Caudate nucleus (tissue), 63 donors: ENCODE measurements at places on chromosomes 7 and 10.

DNA sequence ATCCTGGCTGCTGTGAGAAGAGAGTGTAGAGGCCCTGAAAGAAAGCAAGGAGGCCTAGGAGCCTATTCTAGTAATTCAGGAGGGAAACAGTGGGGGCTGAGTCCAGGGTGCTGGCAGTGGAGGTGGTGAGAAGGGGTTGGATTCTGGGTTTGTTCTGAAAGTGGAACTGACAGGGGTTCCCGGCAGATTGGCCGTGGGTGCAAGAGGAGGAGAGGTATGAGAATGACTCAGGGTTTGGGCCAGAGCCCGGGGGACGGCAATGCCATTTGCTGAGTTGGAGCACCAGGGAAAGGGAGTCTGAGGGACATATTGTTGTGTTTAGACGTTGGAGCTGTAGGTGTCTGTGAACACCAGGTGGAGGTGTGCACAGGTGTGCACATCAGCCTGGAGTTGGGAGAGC, 38.5 kb downstream of the NPTX2 start:
- DNase-seq = no peak

GRCh38 chr7:21641546-21641945, 98.7 kb downstream of the DNAH11 start:
- no peak for DNase-seq

DNA sequence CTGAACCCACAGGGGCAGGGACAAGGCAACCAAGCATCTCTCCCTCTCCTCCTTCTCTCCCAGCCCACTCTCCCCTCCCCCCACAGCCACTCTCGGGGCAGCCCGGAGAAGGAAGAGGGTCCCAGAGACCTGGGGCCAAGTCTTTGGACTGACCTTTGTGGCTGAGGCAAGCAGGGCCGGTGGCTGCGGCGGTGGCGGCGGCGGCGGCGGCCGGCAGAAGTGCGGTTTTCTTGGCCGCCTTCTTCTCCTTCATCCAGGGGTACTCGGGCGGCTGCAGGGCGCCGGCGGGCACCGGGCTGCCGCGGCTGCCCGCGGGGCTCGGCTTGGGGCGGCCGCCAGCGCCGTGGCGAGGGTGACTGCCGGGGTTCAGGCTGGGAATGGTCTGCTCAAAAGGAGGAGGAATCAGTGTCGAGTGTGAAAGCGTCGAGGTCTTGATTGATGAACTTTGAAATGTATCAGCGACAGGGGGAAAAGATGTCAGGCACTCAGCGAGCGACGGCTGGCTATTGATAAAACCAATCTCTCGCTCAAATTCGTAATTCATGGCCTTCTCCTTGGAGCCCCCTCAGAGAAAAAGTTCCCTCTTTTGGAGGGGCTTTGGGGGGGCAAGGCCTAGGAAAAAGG, 414 bp downstream of the HOXA2 start:
- no peak for DNase-seq

GRCh38 chr10:21473135-21473534, 52.3 kb downstream of the SKIDA1 start:
- DNase-seq = no peak

DNA sequence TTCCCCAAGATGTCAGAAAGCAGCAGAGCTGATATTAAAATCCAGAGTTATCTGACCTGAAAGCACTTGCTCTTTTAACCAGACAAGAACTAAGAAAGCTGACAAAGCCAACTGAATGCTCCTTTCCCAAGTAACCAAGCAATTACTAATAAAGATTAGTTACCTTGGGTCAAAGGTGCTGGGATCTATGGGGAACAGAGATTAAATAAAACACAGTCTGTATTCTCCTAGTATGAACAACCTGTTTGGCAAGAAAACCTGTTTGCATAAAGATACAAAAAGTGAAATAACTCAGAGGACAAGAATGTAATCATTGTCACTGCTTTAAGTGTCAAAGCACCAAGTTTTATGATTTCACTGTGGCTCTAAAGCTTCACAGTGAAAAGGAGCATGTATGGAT, 35.7 kb downstream of the ITPRID1 start:
- no peak for DNase-seq

DNA sequence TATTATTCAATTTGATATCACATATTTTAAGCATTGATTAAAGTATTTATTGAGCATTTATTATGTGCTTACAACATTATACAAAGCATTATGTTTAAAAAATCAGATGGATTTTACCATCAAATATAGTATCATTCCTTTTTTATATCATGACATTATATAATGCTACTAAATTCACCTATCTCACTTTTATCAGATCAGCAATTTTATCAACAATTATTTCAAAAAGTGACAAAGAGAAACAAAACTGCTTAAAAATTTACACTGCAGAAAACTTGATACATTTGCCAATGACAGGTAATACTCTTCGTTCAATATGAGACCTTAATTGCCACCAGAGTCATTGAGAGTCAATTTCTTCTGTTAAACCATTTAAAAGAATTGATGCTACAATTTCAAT, 82.0 kb downstream of the CHCHD3 start:
- no peak for DNase-seq

- DNase-seq = no peak
These were observed 59.7 kb downstream of the SORBS1 start for GRCh38 chr10:95501203-95502094.

- no peak for DNase-seq
These were observed 115.4 kb downstream of the ARID5B start for GRCh38 chr10:62016623-62017490.

DNA sequence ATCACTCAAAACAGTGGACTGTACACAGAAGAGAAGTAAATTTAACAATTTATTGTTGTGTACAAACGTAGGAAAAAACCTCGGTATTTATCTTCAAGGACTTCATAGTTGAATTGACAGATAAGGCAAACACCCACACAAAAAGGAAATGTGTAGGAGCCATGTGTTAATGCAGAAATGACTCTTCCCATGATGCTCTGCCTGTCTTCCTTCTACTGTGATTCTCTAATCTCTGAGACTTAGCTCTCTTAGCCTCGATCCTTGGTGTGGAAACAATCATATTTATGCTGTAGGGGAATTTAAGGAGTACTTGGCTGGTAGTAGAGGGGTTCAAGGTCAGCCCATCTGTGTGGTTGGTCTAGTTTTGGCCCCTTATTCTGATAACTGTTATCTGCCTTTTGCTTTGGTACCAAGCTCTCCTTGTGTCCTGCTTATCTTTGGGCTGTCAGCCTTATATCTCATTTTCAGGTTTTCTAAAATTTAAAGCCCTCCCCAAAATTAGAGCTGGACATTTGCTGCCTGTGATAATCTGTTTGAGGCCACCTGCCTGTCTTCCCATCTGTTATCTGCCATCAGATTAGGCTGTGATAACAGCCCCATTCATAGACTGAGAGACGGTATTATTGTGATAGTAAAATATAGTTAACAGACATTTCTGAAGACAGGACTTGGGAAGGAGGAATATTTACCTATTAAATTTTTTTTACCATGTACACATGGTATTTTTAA, 81.7 kb downstream of the GPR85 start:
- no peak for DNase-seq

DNA sequence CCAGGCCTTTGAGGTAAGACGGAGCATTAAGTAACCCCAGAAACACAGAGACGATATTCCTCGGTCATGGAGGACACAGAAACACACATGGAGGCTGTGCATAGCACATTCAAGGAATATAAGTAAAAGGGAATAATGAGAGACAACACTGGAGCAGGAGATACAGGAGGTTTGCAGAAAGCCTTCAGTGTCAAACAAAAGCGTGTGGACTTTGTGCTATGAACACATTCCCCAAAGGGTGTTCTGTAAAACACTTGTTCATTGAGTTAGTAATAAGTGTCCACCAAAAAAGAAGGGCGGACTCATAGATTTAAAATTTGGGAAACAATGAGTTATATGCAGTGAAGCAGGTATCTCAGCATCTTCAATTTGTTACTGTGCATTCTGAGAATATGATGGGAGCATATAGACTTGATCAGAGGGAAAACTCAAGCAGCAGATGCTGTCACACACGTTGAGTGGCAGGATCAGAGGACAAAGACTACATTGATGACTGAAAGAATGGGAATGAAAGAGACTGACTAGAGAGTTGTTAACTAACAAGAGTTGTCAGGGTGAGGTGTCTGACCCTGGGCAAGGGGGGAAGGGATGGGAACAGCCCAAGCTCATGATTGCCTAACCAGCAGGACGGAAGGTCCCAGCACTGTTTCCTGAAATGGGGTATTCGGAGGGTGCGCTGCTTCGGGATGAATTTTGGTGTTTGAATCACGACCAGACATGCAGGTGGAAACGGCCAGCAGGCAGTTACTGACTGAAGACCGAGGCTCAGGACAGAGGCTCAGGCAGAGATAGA, 85.2 kb upstream of the VIPR2 start:
- no peak for DNase-seq

GRCh38 chr10:80861882-80862281, 324.2 kb downstream of the SH2D4B start:
- DNase-seq = no peak

DNA sequence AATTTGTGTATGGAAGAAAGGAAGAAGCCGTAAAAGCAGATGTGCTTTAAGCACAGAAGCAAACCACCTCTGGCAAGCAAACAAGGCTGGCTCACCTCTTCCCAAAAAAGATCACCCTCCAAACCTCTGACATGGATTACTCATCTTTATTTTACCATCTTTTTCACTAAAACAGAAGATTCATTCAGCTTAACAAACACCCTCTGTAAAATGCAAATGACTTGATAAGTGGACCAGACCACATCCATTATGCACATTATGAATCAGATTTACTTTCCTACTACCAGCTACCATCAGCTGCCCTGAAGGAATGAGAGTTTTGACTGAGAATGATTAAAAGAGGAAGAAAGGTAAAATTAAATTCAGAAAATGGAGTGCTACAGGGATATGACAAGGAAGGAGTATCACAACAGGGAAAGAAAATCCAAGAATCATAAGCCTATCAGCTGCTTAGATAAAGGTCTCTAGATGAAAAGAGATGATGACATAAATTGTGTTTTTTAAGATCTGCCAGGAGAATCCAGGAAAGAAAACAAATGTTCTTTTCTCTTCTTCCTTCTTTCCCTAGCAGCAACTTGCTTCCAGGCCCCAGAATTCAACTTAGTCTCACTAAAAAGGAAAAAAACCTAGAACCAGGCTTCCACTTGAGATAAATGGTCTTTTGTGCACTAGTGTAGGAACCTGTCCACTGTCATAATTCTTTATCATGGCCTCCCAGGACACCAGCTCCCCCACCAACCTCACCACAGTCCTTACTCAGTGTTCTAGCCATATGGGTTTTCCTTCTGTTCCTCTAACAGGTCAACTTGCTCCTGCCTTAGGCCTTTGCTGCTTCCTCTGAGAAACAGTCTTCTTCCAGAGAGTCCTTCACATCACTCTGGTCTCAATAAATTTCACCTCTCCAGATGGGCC, 47.4 kb downstream of the JAZF1 start:
- DNase-seq = no peak

- DNase-seq = no peak
These were observed 12.8 kb downstream of the MEIG1 start for GRCh38 chr10:14971867-14972448.

GRCh38 chr7:44145969-44146911, 5.1 kb upstream of the MYL7 start:
- DNase-seq = peak; percentile 43

GRCh38 chr7:39336442-39336841, 229.8 kb upstream of the YAE1 start:
- no peak for DNase-seq

- peak; percentile 56 for DNase-seq
These were observed 329.9 kb downstream of the PTPRN2 start for GRCh38 chr7:158257516-158258410.

DNA sequence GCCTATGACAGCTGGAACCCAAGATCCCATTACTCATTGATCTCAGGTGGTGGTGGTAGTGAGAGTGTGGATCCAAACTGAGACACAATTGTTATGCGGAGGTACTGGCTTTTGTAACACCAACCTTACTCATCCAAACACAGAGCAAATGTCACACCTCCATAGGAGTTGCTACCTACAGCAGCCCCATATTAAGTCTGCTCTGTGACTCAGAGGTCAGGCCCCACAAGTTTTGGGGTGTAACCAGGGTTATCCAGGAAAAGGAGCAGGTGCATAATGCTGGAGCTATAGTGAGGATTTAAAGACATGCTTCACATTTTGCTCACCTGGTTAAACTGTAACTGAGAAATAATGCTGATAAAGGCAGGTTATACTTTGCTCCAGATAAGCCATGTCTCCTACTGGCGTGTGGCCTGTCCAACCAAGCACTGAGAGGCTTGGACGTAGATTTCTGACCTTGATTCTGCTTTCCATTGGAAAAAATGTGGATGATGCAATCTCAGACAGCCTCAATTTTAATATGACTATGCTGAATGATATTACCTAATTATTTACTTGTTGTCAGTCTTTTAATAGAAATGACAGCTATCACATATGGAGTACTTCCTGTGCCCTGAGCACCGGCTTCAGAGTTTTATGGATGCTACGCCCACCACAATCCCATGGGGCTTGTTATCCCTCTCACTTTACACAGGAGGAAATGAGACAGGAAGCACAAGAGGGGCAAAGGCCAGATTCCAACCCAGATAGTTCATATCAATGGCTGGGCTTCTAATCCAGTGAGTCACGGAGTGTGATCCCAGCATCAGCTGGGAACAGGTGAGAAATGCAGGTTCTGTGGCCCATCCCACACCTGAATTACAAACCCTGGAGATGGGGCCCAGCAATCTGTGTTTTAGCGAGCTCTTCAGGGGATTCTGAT, 181.3 kb downstream of the CHN2 start:
- DNase-seq = no peak

GRCh38 chr7:116734710-116735109, 62.7 kb downstream of the MET start:
- no peak for DNase-seq
